ENCODE measurements at places on chromosomes 2 and 18.
A peak's percentile ranks its signal among the peaks of the same experiment; 100 is the strongest.

DNA sequence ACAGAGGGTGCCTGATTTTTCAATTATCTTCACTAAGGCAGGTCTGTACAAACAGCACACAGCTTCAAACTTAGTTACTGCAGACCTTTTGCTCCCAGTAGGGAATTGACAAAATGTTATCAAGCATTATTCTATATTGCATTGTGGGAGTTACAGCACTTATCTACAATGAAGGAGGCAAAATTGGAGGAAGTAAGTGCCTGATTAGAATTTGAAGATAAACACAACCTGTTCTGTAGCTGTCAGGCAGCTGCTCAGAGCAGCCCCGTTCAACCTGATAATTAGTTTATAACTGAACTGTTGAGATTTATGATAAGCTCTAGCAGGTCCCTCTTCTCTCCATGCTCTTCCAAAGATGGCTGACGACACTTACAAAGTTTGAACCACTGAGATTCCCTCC is 364.4 kb upstream of the CYRIA start:
- DNase-seq: no peak

GRCh38 chr2:48233005-48233404 is 296.9 kb upstream of the STON1 start:
- no peak for DNase-seq

GRCh38 chr2:161223139-161223732 is 63.0 kb downstream of the TANK start:
- DNase-seq: no peak

DNA sequence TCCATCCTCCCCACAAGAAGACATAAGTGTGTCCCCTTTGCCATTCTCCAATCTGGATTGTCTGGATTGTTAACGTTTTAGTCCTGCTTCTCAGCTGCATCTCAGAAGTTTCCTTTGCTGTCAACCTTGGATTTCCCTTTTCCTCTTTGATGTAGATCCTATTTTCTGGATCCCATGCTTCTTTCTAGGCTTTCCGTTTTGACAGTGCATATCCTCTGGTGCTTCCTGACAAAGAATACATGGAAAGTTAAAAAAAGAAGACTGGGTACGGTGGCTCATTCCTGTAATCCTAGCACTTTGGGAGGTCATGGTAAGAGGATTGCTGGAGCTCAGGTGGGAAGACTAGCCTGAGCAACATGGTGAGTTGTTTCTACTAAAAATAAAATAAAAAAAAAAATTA is 26.8 kb downstream of the ABI2 start:
- no peak for DNase-seq

GRCh38 chr2:45965871-45966498 is 314.5 kb downstream of the PRKCE start:
- no peak for DNase-seq

- no peak for DNase-seq
Measured at GRCh38 chr18:10670856-10671255, 145.0 kb downstream of the NAPG start.

DNA sequence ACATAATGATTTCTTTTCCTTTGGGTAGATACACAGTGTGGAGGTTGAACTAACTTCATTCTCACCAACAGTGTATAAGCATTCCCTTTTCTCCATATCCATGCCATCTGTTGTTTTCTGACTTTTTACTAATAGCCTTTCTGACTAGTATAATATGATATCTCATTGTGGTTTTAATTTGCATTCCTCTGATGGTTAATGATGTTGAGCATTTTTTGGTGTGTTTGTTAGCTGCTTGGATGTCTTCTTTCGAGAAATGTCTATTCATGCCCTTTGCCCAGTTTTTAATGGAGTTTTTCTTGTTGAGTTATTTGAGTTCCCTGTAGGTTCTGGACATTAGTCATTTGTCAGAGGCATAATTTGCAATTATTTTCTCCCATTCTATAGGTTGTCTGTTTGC is 59.8 kb downstream of the MARCHF4 start:
- DNase-seq: no peak

DNA sequence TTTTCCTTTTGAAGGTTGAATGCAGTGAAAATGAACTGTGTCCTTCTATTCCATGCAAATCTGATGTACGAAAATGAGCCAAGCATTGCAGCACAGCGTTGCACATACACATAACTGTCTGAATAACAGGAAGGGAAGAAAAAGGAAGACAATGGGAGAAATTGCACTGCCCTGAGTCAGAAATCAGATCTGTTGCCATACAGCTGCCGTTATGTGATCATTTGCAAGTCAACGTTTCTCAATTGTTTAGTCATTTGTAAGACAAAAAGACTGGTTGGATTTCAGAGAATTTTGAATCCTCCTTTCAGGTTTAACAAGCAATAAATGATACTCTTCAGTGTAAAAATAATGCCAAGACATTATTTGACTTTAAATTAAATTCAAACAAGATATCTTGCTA is 284.1 kb downstream of the DSEL start:
- peak; percentile 53 for DNase-seq

GRCh38 chr18:57559314-57559713 is 27.2 kb downstream of the FECH start:
- DNase-seq: no peak

DNA sequence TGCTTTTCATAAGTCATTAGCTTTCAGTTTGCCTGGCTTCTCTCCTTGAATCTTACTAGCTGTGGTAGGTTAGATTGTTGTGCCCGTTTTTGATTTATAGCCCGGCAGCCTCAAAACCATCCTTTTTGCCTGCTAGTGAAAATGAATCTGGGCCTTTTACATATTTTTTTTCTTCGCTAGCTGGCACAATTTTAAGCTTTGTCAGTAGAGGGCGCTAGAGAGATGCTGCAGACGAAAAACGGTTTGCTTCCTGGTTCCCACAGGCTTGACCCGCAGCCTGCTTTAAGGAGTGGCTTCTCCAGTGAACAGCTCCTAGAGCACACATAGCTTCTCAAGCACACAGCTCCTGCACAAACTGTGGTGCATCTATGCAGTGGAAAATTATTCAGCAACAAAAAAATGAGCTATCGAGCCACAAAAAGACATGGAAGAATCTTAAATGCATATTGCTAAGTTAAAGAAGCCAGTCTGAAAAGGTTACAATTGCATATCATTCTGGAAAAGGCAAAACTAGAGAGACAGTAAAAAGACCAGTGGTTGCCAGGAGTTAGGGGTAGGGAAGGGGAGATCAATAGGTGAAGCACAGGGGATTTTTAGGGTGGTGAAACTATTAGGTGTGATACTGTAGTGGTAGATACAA is 47.9 kb downstream of the E2F6 start:
- no peak for DNase-seq

DNA sequence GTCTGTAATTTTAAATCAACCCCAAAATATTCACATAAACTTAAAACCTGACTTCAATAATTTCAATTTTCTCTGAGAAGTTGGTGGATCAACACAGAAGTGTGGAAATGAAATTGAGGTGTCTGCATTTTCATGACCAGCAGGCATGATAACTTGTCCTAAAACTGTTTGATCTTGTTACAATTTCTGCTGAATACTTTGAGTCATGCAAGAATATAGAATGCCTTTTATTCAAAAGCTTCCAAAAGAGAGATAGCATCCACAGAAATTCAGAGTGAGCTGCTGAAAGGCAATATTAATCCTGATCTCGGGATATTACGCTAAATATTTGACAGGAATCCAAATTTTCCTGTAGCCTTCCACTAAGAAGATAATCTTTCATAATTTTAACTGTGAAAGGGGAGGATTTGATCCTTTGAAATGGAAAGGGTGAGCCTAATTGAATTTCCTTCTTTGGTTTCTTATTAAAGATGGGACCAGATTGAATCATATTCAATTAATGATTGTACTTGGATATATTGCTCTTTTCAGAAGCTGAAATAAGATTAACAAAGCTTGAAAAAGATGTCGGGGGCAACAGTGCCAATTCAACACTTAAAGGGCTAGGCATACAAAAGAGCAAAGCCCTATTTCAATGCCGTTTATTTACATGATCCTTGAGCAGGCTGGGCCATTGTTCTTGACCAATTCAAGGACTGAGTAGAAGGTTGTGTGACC is 129.3 kb downstream of the NCKAP5 start:
- no peak for DNase-seq

DNA sequence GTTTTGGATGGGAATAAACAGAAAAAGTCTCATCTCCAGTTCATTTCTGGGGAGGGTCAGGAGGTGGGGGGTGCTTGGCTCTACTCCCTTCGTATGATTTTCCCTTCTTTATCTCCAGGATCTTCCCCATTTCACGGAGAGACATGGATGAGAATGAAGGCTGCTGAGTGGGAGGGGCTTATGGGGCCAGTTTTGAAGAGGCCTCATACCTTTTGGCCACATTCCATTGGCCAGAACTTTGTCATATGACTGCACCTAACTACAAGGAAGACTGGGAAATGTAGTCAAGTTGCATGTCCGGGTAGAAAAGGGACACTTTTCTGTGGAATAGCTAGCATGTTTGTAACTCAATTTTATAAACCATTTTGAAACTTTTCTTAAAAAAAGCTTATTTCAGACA is 117.6 kb downstream of the NEDD4L start:
- no peak for DNase-seq

GRCh38 chr2:191957996-191958860 is 111.3 kb upstream of the CAVIN2 start:
- DNase-seq: no peak

GRCh38 chr2:185984670-185985069 is 246.1 kb downstream of the FSIP2 start:
- no peak for DNase-seq

GRCh38 chr2:147232225-147232669 is 612.6 kb upstream of the ACVR2A start:
- DNase-seq: no peak

DNA sequence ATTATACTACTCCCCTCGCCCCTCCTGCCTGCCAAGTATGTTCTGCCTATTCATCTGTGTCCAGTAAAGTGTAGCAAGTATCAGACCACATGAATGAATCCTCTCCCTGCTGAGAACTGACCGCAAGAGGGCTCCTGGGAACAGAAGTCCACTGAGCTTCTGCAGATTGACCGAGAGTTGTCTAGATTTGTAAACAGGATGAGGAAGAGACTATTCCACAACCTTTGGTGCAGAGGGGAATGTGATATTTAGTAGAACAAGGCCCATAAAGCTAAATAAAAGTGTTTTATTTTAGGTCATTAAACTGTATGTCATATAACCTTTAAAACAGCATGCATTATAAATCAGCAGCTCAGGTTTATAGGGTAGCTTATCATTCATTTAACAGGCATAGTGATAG is 377.0 kb downstream of the DCC start:
- no peak for DNase-seq

DNA sequence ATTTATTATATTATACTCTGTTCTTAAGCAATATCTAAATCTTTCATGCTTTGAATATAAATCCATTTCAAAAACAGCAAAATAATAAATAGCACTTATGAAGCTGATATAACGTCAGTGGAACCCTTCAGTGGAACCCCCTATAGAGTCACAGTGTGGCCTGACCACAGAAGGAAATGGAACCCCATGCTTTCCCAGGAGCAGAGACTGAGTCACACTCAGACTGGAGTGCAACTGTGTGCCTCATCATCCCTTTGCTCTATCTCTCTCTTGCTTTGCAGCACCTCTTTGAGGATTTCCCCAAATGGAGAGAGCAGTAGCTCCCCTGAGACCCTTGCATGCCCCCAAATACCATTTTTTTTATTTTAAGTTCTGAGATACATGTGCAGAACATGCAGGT is 13.1 kb downstream of the NXPH2 start:
- no peak for DNase-seq

DNA sequence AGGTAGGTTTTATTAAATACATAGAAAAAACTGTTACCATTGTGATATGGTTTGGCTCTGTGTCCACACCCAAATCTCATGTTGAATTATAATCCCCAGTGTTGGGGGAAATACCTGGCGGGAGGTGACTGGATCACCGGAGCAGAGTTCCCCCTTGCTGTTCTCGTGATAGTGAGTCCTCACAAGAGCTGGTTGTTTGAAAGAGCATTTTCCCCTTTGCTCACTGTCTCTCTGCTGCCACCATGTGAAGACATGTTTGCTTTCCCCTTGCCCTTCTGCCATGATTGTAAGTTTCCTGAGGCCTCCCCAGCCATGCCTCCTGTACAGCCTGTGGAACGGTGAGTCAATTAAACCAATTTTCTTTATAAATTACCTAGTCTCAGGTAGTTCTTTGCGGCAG is 352.7 kb upstream of the SLC39A10 start:
- DNase-seq: no peak

DNA sequence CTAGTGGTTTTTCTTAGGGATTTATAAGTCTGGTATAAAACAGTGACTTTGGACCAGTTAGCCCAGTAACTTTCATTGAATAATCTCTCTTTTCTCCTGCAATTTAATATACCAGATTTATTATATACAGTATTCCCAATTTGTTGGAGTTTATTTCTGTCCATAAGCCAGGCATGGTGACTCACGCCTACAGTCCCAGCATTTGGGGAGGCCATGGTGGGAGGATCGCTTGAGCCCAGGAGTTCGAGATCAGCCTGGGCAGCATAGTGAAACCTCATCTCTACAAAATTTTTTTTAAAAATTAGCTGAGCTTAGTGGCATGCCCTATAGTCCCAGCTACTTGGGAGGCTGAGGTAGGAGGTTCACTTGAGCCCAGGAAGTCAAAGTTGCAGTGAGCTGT is 26.7 kb downstream of the CNNM4 start:
- DNase-seq: no peak

GRCh38 chr2:10876394-10876793 is 35.3 kb upstream of the KCNF1 start:
- DNase-seq: no peak

GRCh38 chr2:208074610-208075356 is 49.5 kb upstream of the PLEKHM3 start:
- no peak for DNase-seq

- DNase-seq: no peak
Measured at GRCh38 chr2:26976237-26976636, 5.8 kb downstream of the MAPRE3 start.

DNA sequence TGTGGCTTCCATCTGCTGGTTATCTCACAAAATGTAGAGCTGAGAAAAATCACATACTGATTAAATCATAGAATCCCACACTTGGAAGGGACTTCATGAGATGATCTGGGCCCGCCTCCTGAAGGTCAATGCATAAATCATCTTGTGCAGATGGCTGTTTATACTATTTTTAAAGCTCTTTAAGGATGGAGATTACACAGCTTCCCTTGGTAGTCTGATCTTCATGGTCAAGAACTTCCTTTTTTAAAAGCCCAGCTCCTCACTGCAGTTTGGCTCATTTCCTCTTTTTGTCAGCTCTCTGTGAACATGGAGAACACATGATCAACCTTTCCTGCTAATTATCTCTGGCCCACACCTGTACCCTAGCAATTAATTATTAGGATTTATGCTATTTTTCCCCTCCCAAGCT is 25.9 kb downstream of the GCG start:
- DNase-seq: no peak

DNA sequence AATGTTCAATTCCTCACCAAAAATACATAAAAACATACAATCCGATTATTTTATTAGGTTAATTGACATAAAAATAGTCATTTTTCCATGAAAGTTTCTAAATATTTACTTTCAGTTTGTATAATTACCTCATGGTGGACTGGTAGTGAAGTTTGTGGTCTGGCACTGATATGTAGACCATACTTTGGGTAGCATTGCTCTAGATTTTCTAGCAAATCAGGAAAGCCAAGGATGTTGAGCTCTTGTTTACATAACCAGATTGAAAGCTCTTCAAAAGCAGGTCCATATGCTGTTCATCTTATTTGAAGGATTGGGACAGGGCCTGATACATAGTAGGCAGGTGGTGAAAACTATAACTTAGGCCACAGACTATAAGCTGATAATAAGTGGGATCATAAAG is 61.8 kb downstream of the COMMD1 start:
- DNase-seq: no peak
